ENCODE measurements at places on chromosomes 1 and 21.
A peak's percentile ranks its signal among the peaks of the same experiment; 100 is the strongest.

GRCh38 chr1:96075704-96076455, 645.7 kb upstream of the PTBP2 start:
- no peak for DNase-seq

- no peak for DNase-seq
Observed at GRCh38 chr21:38249256-38249655, 7.5 kb upstream of the KCNJ15 start.

DNA sequence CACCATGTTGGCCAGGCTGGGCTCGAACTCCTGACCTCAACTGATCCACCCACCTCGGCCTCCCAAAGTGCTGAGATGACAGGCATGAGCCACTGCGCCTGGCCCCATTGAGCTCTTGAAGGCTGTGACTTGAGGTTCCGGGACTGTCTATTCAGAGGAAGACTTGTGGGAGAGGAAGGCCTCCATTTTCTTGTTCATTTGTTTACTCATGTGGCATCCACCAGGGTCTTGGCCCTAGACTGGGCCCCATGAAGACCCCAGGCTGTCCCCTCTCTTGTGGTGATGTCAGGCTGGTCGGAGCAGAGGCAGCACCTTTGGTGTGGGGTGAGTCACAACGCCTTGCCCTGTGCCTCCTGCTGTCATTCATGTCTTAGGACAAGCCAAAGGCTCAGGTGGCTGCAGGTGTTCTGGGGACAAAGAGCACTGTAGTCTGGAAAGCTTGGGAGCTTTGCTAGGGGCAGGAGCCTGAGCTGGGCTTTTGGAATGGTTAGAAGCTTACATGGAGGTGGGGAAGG, 224.6 kb upstream of the C1orf174 start:
- no peak for DNase-seq

DNA sequence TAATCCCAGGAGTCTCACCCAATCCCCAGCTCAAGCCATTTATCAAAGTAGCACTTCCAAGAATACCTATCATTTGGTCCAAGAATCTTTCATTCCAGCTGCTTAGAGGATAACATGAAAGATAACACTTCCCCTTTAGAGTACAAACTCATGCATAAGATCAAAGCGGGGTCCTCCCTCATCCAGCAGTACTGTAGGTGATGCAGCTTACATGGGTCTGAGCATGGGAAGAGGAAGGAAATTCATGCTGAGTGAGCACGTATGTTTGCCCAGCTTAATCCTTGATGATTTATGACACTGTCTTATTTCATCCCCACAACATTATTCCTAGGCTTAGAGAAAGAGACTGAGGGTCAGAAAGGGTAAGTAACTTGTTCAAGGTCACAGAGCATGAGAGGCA, 167.1 kb upstream of the GJB5 start:
- DNase-seq: no peak

- DNase-seq: no peak
Observed at GRCh38 chr1:205301842-205302588, 19.5 kb downstream of the NUAK2 start.

GRCh38 chr1:7608628-7609305, 162.3 kb upstream of the VAMP3 start:
- DNase-seq: no peak

- DNase-seq: no peak
Observed at GRCh38 chr1:223780318-223780717, 65.4 kb downstream of the TP53BP2 start.

GRCh38 chr1:89719502-89720306, 86.8 kb downstream of the LRRC8C start:
- peak; percentile 85 for DNase-seq

GRCh38 chr1:192609110-192610079, 26.6 kb upstream of the RGS13 start:
- peak; percentile 95 for DNase-seq

DNA sequence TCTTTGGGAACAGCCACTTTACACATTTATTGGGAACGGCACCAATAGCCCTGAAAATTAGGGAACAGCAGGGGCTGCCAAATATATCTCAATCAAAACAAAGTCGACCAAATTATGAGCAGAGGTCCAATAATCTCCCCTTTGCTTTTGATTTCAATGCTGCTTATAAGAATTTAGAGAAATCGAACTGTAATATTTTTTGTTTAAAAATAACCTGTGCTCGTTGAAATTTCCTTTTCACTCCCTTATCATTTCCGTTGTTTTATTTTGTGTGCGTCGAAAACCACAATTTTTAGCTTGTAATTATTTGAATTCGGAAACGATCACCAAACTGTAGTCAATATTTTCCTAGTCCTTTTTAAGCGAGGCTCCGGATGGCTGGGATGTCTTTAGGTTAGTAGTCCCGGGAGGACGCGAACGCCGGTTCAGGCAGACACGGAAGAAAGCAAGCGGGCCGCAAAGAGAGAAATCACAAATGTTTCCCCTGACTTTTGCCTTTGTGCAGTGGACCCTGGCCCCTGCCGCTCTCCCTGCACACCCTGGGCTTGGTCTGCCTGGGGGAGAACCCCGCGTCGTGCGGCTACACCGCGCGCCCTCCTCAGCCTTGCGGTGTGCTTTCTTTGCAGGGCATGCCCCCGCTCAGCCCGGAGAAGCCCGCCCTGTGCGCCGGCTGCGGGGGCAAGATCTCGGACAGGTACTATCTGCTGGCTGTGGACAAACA, 2.3 kb downstream of the LHX9 start:
- no peak for DNase-seq

GRCh38 chr1:85297855-85298629, 21.6 kb upstream of the BCL10 start:
- no peak for DNase-seq

- no peak for DNase-seq
Observed at GRCh38 chr1:20068722-20069121, 1.3 kb upstream of the PLA2G5 start.

DNA sequence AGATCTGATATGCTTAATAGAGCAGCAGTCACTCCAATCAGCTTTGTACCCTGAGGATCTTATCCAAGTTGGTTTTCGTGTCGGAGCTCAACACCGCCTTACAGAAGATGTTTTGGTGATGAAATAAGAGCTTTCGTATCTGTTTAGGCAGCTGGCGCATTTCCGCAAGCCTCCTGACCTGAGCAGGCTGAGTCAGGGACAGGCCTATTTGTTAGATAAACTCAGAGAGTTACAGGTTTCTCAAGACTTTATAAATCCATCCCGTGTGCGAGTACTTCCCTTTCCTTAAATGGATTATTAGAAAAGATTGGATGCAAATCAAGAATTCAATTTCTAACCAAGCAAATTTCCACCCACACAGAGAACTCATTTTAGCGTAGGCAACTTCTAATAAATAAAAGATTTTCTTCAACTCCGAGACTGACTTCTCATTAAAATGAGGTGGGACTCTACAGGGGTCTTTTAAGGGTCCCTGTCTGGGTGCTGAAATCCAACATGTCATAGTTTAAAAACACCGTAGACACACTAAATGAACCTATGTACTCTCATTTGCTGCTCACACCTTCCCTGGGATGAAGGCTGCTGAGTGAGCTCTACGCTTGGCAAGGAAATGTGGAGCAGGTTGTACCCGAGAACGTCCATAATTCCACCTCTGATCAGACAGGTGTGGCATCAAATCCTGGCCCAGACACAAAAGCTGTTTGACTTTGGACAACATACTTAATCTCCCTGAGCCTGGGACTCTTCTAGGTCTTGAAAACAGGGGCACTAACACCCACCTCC, 106.9 kb upstream of the F3 start:
- DNase-seq: no peak

- no peak for DNase-seq
Observed at GRCh38 chr1:167094690-167095089, 815 bp downstream of the STYXL2 start.

- DNase-seq: no peak
Observed at GRCh38 chr1:89894210-89895201, 73.7 kb downstream of the LRRC8D start.

- no peak for DNase-seq
Observed at GRCh38 chr1:89736937-89737733, 83.7 kb upstream of the LRRC8D start.
